ENCODE measurements at places on chromosomes 4 and X.
A peak's percentile ranks its signal among the peaks of the same experiment; 100 is the strongest.

DNA sequence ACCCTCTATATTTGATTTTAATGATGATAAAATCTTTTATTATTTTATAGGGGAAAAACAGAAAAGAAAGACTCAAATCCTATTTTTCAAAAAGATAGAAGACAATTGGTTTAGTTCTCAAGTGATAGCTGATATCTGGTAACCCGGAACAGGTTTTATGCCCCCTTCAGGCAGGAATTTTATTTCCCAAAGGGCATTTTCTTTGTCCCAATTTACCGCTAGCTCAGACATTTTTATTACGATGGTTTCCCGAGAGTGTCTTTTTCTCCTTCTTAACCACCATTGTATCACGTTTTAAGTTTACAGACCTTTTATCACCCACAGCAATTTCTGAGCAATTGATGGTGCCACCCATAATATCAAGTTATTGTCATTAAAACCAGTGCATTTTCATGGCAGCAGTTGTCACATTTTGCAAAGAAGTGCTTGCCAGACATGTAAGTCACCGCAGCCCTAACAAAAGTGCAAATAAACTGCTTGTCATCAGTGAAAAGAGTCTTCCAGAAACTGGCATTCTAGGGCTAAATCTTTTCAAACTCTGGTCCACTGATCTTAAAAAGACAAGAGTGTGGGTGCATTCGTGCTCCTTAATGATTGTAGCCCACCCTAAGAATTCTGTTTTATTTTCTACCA, 204.8 kb upstream of the VCX start:
- DNase-seq = no peak

- DNase-seq = no peak
These were observed 10.1 kb upstream of the RS1 start for GRCh38 chrX:18681996-18682395.

DNA sequence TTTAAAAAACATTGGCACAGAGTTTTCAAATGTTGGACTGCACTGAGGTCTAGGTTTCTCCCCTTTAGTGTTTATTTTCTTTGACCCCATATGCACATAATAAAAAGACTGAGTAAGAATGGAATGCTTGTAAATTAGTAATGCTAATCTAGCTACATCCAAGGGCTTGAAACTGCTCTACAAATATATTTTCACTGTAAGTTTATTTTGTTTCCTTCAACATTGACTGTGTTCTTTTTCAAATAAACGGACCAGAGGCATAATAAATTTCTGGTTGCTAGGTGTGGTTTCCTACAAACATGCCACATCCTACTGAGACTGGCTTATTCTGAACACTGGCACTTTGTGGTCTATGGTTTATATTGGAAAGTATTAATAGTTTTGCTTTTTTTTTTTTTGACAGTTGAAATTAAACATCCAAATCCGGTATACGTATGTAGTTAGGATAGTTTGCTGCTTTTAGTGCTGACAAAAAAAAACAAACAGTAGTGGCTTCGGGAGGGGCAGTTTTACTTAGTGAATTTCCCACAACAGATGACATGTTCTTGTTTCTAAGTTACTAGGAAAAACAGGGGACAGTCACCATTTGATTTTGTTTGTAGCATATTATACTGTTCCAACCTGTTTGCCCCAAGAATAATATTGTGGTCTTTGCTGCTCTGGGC, 13.2 kb downstream of the CA5B start:
- DNase-seq = no peak

- DNase-seq = no peak
These were observed 86.0 kb downstream of the WWC2 start for GRCh38 chr4:183185018-183185417.

DNA sequence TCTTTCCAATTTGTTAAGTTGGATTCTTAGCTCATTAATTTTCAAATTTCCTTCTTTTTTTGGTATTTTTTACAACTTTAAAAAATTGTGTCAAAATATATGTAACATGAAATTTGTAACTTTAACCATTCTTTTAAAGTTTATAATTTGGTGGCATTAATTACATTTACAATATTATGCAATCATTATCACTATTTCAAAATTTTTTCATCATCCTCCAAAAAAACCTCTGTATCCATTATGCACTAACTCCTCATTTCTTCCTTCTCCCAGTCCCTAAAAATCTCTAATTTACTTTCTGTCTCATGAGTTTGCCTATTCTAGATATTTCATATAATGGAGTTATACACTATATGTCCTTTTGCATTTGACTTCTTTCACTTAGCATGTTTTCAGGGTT, 4.7 kb upstream of the FAM47E start:
- DNase-seq = no peak

DNA sequence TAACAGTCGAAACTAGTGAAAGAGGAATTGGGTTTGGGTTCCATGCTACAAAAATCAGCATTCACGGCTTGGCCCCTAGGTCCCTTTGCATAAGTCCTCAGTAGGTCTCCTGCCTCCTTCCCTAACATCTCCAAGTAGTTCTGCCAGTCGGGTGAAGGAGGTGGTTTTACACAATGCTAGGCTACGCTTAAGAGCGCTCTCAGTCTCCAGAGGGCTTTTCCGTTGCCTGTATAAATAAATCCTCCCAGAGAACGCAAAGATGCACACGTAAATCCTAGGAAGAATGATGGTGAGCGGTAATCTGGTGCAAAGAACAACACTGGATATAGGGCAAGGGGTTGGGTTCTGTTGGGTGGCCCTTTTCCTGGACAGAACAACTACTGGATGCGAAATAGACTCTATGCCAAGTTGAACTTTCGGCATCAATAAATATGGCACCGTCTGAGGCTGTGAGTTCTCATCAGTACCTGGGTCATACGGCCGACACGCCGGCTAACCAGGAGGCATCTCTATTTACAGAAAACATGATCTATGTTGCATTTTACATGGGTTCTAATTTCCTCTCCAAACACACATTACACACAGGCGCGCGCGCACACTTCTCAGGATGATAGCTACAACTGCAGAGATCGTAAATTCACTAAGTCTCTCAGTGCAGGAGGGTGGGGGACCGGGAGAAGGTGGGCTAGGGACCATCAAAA, 1.3 kb downstream of the CAMK2D start:
- no peak for DNase-seq

DNA sequence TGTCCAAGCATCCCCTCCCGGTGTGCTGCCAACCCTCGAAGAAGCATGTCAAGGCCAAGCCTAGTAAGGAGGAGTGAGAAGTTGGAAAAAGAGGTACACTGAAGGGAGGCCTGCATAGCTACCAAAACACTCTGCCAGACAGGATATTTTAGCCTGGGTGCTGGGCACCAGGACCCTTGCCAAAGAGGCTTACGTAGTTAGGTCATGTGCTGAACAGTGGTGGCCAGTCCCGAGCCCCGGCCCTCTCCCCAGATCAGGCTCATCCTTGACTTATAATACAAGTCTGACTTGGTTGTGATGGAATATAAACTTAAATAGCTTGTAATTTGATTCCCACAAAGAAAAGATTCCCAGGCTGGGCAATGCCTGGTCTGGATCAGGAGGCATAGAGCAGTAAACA, 149.3 kb downstream of the ARHGEF9 start:
- DNase-seq = no peak

GRCh38 chrX:130887376-130887775, 15.6 kb downstream of the ENOX2 start:
- DNase-seq = no peak

GRCh38 chr4:72568959-72569718, at the start of gene ADAMTS3:
Gene ADAMTS3 (minus strand): TSS chr4:72569221. CDS start chr4:72568762, 459 bp downstream.
- peak; percentile 39 for DNase-seq

DNA sequence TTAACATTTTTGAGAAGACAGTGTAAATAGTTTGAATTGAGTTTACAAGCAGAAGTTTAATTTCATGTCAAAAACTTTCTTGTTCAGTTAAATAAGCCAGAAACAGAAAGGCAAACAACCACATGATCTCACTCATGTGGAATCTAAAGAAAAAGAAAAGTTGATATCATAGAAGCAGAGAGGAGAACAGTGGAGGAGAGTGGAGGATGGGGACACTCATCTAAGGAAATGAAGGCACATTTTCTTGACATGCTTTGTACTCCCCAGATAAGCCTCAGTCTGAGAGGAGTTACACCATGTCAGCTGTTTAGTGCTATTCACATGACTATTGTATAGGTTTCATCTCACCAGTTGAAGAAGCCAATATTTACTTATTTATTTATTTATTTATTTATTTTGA, 13.5 kb downstream of the SNCA start:
- no peak for DNase-seq

DNA sequence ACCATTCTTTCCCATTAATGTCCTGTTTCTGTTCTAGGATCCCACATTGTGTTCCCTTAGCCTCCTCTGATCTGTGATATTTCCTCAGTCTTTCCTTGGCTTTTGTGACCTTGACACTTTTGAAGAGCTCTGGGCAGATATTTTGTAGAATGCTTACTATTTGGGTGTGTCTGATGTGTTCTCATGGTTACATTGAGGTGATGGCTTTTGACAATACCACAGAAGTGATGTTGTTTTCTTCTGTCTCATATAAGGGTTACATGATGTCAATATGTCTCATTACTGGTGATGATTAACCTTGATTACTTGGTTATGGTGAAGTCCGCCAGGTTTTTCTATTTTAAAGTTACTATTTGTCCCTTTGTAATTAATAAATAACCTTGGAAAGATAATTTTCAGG, 183.7 kb downstream of the SOWAHB start:
- DNase-seq = no peak

- DNase-seq = peak; percentile 15
These were observed 4.1 kb upstream of the UGT2B7 start for GRCh38 chr4:69092190-69092589.

DNA sequence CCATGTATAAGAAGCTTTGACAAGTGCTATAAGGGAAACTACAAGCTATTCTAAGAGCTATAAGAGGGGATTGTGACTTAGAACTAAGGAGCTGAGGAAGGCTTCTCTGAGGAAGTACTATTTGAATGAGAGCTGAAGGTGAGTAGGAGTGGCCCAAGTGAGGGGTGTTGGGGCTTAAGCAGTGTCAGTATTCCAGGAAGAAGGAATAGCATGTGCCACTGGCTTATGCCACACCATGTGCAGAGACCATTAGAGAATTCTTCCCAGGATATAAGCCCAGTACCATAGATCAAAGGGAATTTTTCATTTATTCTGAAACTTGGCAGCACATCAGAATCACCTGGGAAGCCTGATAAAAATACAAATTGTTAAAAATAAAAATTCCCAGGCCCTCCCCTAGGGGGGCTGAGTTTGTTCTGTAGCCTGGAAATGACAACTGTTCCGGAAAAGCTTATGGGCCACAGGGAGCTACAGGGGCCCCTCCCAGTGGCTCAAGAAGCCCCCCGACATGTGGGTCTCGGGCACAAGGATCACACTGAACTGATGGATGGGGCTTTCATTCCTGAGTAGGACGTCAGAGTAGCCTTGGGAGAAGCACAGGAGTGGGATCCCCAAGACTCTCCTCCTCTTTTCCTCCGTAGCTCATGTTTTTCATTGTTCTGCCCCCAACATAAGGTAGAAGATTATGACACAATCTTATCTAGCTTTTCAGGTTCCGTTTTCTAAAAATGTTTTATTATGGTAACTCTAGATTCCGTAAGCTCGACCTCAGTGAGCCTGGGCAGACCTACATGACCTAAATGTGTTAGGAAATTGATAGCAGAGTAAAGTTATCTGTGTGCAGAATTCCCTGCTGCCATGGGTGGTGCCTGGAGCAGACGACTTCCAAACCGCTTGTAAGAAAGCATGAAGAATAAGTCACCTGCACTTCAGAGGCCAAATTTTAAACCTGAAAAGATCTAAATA, 119.3 kb downstream of the AFF1 start:
- no peak for DNase-seq
